ENCODE measurements at places on chromosomes 1 and 21. TPM values are rescaled to one million over a fixed set of nuclear protein-coding genes. Genes with fewer than 3 reads are reported as not detected.

TSPEAR gene
- not detected for total RNA-seq

DNALI1 gene
- 1.0 TPM for total RNA-seq

TSPAN1 gene
- total RNA-seq = not detected

PFDN2 gene
- total RNA-seq = 194 TPM

MTF1 gene
- 1.7 TPM for total RNA-seq

PLEKHG5 gene
- total RNA-seq = 1.6 TPM

IL20 gene
- 0.25 TPM for total RNA-seq

ZSWIM5 gene
- total RNA-seq = not detected

PPP1R12B gene
- total RNA-seq = 24.4 TPM

MATN1 gene
- total RNA-seq = 0.26 TPM

MAST2 gene
- 16.8 TPM for total RNA-seq

SH2D5 gene
- total RNA-seq = 5.3 TPM

FCGR3A gene
- total RNA-seq = not detected

TMEM200B gene
- total RNA-seq = not detected

DONSON gene
- total RNA-seq = 46.9 TPM

PADI3 gene
- 3.6 TPM for total RNA-seq

NBPF4 gene
- total RNA-seq = not detected

HSPA13 gene
- total RNA-seq = 62.9 TPM

ELF3 gene
- total RNA-seq = not detected

S1PR1 gene
- total RNA-seq = 3.7 TPM

TMEM82 gene
- total RNA-seq = not detected

CSF3R gene
- total RNA-seq = not detected

NBPF3 gene
- total RNA-seq = 44.8 TPM
